T-helper 9 cell (primary cell): ENCODE measurements at places on chromosomes 6 and 20.

DNA sequence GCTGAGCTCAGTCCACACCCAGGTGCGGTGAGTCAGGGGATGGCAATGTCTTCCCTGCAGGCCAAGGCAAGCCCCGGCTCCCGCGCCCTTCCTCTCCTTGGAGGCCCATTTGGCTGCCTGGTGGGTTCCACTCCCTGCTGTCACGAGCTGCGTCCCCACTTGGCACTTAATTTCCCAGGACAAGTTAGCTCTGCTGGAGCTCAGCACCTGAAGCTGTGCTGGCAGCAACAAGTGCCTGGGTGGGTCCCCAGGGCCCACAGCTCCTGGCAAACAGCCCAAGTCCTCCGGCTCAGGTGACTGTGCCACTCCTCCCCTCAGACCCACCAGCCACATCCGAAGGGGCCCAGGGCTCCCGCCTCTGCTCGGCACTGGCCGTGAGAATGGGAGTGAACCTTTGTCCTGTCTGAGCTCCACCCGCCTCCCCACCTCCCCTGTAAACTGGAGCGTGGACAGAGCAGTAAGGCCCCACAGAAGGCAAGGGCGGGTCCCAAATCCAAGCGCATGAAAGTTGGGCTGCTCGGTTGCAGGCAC, 16.9 kb downstream of the LAMA5 start:
- no peak for DNase-seq

DNA sequence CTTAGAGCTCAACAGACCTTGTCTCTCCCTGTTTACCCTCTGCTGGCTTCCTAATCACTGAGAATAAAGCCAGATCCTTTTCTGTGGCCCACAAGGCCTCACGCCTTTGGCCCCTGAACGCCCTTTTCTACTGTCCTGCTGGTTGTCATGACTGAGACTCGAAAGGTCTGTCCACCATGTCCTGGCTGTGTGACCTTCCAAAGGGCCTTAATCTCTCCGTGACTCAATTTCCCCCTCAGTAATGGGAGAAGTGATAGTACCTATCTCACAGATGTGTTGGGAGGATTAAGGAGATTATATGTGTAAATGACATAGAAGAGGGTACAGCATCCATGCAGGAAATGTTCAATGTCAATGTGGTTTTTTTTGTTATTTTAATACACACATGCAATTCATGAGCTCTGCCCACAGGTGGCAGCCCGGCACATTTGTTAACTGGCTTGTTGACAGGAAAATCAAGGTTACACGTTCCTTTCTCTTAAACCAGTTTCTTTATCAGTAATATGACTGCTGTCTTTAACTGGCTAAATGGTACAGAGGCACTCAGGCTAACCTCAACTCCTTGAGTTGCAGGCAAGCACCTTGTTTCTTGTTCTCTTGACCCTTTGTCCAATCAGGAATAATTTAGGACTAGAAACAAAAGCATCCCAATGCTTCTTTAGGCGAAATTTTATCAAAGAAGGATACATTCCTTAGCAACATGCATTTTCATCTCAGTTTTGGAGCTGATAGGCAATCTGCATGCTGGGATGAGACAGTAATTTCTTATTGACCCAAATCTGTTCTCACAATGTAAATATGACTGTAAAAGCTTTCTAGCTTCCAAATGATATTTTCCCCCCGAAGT, 16.6 kb downstream of the SLC22A1 start:
- peak; percentile 47 for DNase-seq

- DNase-seq: no peak
Measured at GRCh38 chr6:46080111-46080510, 49.7 kb upstream of the ENPP4 start.

GRCh38 chr6:47070461-47070860, 28.3 kb upstream of the ADGRF1 start:
- no peak for DNase-seq
